Neuronal stem cell (in vitro differentiated cells): ENCODE measurements at places on chromosomes 2 and 18.

GRCh38 chr2:153584244-153584643 is 105.7 kb upstream of the RPRM start:
- no peak for DNase-seq

DNA sequence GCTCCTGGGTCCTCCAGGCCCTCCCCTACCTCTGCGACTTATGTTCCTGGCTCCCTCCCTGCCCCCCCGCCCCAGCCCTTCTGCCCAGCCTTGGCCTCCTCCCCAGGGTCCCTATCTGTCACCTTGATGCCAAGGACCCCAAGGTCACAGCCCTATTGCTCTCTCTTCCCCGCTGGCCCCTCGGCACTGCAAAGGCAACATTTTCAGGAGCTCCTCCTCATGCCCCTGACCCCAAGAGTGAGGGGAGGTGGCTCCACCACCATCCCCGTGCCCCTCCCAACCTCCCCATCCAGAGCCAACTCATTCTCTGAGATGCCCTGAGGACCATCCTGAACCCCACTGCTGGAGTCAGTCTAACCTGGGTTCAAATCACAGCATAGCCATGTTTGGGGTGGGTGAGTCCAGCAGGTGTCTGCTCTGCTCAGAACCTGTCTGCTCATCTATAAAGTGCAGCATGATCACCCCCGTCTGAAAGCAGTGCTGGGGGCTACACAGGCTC is 11.7 kb downstream of the LIMS2 start:
- DNase-seq: no peak

- DNase-seq: no peak
These were observed 76.6 kb downstream of the LRRC30 start for GRCh38 chr18:7307526-7307925.

- DNase-seq: no peak
These were observed 166.5 kb downstream of the PTPRM start for GRCh38 chr18:7733642-7734041.

DNA sequence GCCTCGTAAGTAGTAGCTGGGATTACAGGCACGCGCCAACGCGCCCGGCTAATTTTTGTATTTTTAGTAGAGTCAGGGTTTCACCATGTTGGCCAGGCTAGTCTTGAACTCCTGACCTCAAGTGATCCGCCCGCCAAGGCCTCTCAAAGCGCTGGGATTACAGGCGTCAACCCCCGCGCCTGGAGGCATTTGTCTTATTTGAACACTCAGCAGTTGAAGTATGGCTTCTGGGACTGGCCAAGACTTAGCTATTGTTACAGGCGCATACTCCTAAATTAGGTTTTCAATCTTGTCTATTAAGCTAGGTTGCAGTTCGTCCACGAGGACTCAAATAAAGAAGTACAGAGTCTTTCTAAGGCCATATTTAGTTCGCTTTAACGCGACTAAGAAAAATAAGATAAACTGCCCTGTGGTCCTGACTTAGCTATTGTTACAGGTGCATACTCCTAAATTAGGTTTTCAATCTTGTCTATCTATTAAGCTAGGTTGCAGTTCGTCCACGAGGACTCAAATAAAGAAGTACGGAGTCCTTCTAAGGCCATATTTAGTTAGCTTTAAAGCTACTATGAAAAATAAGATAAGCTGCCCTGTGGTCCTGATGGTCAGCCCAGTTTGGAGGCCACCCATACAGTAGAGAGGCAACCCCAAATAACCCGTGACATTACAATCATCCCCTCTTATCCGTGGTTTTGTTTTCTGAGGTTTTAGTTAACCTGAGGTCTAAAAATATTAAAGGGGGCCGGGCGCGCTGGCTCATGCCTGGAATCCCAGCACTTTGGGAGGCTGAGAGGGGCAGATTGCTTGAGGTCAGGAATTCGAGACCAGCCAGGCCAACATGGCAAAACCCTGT is 20.8 kb upstream of the MTA3 start:
- no peak for DNase-seq

DNA sequence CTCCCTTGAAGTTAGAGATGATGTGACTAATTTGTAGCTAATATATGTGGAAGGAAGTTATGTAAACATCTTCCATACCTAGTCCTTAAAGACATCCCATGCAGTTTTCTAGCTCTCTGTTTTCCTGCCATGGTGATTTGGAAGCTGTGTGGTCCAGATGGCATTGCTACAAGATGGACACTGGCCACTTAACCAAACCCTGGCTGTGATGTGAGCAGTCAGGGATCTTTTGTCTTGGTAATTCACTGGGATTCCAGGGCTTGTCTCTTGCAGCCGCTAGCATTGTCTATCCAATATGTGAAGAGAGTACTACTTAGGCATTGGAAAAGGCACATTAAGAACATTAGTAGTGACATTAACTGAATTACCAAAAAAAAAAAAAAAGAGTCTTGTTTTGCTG is 139.9 kb upstream of the DOCK10 start:
- peak; percentile 52 for DNase-seq

- DNase-seq: peak; percentile 56
These were observed 1261.7 kb downstream of the DSC3 start for GRCh38 chr18:29780816-29781215.

DNA sequence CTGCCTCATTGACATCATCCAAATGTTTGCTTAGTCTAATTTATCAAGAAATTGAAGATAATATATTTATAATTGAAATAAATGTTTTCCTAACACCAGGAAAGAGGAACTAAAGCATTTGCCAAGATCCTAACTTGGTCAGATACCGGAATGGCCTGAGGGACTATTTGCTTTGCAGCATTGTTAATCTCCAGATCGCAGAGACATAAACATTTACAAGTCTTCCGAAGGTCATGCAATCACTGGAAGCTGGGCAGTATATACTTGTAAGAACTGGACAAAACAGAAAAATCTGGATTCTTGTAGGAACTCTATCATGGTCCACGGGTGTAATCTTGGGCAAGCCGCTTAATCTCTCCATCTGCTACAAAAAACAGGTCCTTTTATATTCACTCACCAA is 42.2 kb downstream of the CYBRD1 start:
- DNase-seq: no peak

DNA sequence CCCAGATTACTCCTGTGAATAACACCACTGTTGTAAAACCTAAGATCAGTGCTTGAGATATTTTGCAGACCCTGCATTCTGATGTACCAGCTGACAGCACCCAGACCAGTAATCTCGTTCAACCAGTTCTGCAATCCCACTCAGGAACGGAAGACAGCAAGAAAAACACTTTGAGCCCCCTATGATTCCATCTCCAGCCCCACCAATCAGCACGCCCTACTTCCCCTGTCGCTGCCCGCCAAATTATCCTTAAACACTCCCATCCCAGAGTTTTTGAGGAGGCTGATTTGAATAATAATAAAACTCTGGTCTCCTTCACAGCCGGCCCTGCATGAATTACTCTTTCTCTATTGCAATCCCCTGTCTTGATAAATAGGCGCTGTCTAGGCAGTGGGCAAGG is 173.9 kb upstream of the CDH2 start:
- DNase-seq: no peak

- DNase-seq: no peak
These were observed 88.9 kb upstream of the CYP1B1 start for GRCh38 chr2:38164881-38165280.

GRCh38 chr2:230924470-230925341 is at the start of gene GPR55:
TSS of gene GPR55 (minus strand) at chr2:230925242. CDS start at chr2:230910962, 14,280 bp downstream.
- no peak for DNase-seq

GRCh38 chr2:163417596-163418337 is 318.0 kb downstream of the FIGN start:
- DNase-seq: no peak

DNA sequence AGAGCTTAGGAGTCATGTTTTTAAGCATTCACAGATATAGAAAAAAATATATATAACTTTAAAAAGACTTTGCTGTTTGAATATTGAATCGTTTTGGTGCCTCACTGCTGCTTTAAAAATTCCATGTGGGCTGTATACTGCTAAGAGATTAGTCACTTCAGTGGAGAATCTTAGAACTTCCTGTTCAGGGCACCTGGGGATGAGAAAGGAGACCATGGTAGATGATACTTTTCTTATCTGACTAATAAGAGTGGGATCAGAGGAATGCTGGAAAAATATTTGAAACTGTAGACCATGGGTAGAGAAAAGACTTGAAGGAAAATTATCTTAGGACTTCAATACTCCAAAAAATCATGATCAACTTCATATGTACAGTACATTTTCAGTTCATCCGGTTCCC is 442.2 kb upstream of the SETBP1 start:
- DNase-seq: no peak

GRCh38 chr18:34153711-34154110 is 71.0 kb downstream of the NOL4 start:
- DNase-seq: no peak

DNA sequence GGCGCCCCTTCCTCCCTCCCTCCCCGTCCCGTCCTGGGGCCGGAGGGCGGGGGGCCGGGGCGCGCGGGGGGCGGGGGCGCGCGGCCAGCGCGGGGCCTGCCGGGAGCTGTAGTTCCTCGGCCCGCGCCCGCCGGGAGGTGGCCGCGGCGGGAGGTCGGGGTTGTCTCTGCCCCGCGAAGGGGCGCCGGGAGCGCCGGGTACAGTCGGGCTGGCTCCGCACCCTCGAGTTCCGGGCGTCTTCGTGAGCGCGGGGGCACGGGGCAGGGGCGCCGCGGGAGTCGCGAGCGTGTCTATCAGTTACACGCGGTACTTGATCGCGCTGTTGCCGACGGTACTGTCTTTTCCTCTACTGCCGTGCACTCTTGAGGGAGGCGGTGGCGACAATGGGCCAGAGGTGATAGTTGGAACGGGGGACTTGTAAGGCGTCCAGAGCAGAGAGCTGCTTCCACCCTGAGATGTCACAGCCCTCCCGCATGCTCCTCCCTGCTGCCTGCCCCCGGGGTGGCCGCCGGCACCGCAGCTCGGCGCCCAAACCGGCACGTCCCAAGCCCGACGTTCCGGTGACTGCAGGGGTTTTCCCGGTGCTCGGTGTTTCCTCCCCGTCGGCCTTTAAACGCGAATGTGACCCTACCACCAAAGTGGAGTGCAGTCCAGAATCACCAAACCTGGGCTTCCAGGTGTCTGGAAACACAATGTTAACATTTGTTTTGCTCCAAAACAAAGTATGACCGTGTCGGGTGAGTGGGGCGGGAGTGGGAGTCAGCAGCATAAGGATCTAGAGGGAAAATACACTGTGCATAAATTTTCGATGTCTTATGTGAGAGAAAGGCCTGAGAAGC is at the start of gene PRKD3:
Gene PRKD3 (minus strand): TSS at position 48 of the 839 bp plus-strand sequence. CDS start 8,309 bp downstream, outside the sequence.
- no peak for DNase-seq

- no peak for DNase-seq
These were observed 512.9 kb upstream of the ID2 start for GRCh38 chr2:8168876-8169424.

DNA sequence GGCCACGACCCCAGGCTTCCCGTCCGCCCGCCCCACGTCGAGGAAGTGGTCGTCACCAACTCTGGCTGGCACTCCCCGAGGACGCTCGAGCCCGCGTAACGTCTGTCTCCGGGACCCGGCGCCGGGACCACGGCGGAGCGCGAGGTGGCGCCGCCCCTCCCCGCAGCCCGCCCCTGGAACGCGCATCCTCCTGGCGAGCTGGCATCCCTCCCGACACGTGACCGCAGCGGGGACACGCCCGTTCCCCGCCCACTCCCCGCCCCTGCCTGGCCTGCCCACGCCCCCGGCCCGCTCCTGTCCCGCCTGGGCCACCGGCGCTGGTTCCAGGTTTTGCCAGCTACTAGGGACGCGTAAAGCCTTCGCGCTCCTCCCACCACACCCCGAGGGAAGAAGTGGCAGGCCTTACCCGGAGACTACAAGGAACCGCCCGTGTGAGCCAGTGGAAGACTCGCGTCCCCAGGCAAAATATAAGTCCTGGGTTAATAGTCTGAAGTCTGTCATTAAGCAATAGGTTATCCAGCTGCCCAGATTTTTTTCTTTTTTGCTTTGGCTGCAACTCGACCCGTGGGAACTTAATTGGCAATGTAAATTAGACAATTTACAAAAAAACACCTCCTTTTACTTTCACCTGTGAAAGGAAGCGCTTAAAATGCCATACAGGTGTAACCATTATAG is at the start of gene OSBPL1A:
Gene OSBPL1A (minus strand): TSS at position 131 of the 675 bp plus-strand sequence. CDS start 20,291 bp downstream, outside the sequence.
- DNase-seq: peak; percentile 95

DNA sequence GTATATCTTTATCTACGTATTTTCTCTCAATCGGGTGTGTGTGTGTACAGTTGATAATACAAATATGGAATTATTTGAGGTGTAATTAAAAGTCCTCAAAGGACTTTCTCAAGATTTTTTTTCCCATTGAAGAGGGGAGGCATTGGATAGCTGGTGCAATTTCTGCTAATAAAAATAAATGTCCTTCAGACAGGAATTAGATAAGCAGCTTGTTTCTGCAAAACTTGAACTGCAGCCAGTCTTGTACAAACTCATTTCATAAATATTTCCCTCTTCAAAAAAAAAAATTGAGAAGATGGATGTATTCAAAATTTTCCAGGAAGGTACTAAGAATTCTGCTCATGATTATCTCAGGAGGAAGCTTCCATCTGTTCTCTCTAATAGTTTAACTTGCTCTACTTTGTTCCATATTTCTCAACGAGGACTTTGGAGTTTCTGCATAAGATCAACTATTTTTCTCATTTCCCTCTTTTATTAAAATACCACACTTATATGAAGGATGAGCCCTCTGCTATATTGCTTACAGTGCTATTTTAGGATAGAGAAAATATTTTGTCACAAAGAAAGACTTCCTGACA is 33.0 kb upstream of the GLS start:
- no peak for DNase-seq

DNA sequence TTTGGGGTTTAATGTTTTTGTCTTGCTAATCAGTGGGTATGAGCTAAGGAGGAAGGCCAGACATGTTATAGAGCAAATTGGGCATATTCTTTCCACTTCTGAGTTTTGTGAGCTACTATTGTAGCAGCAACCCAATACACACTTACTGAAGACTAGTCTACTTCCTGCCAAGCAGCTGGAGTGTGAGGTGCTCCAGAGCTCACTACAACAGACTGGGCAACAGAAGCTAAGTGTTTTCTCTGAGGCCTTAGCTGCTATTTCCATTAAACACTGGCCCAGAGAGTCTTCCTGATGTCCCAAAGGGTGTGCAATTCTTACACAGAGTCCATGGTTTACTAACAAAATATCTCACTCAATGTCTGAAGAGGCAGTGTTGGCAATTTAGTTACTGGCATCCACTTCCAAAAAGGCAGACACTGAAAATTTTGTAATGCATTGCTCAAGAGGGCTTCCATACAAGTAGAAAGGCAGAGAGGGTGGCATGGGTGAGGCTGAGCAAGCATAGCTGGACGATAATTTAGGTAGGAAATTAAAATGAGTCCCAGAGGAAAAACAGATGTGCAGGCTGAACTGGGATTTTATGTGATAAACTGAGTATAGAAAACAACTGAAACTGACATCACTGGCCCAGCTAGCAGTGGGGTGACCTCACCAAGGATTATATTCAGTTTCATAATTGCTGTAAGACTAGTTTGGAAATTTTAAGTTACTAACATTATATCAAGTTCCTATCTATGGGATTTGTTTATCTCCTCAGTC is 68.6 kb downstream of the ZC3H6 start:
- DNase-seq: no peak
